ENCODE measurements at places on chromosomes 13 and 19.

DNA sequence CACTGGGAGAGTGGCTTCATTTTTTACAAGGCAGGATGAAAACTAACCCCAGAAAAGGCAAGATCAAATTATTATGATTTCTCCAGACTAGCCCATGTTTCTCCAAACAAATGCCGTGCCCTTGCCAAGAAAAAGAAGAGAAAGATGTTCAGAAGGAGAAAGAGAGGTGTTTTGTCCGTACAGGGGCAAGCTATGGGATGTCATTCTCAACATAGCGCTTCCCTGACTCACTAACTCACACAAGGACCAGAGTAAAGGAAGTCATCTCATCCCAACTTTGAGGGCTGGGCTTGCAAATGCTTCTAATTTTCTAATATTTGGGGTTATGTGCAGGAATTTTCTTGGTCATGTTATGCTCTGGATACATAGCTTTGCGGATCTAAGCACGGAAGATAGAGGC, 224.2 kb upstream of the MAB21L1 start:
- DNase-seq: no peak

DNA sequence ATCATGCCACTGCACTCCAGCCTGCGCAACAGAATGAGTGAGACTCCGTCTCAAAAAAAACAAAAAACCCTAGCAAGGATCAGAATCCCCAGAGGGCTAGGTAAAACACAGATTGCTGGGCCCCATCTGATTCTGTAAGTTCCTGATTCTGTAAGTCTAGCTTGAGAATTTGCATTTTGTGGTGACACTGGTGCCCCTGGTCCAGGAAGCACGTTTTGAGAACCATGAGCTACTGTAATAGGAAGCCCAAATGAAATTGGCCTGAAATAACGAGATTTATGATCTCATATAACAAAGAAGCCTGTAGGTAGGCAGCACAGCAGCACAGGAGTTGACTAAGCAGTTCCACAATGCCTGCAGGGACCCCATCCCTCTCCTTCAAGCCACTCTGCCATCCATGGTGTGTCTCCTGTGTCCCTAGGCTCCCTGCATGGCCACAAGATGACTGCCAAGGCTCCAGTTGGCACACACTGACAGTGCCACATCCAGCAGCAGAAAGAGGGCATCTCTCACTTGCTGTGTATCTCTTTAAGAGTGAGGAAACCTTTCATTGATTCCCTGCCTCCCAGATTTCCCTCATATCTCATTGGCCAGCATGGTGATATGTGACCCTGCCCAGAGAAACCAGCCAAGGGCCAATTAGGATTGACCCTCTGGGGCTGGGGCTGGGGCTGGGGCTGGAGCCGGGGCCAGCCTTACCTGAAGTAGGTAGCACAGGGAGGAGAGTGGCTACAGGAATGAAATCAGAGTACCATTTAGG, 21.7 kb downstream of the SIPA1L3 start:
- DNase-seq: no peak

DNA sequence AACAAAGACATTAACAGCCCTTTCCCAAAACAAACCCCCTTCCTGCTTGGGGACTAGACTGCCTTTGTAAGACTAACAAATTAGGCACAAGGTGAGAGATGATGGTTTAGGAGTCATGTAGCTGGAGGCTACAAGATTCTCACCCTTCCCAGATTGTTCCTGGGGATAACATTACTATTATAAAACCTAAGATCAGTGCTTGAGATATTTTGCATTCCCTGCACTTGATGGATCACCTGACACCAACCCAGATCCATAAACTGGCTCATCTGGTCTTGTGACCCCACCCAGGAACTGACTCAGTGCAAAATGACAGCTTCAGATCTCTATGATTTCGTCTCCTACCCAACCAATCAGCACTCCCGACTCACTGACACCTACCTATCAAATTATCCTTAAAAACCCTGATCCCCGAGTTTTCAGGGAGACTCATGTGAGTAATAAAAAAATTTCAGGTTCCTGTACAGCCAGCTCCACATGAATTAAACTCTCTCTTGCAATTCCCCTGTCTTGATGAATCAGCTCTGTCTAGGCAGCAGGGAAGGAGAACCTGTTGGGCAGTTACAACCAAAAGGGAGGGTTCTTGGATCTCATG, 2.4 kb upstream of the ZNF616 start:
- no peak for DNase-seq

DNA sequence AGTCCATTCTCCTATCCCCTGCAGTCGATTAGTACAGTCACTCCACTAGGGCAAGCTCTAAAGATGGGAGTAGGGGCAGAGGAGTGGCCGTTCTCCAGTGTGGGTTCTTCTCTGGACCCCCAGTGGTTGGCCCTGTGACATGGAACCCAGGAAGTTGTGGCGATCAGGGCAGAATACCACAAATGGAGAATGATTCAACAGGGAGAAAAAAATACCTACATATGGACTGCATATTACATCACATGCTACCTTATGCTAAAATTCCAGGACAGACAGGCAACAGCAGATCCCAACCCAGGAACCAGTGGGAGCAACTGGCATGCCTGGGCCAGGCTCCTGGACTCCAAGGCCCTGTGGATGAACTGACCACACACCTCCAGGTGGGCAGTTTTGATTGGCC, 20.4 kb downstream of the POU2F2 start:
- DNase-seq: no peak

DNA sequence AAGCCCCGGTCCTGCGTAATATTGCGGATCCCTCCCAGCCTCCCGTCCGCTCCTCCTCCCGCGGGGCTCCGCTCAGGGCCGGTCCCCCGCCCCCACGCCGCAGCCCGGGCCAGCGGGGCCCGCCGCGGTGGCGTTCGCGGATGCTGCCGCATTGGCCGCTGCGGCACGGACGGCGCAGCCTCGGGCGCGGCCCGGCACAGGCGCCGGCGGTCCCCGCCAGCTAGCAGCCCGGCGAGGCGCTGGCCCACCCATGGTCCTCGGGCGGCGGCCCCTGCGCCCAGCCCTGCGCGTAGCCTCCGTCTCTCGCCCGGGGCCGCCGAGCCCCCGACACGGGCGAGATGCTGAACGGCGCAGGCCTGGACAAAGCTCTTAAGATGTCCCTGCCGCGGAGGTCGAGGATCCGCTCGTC, at the start of gene ATP8A2:
ATP8A2 (plus strand) TSS at position 100 of the 409 bp plus-strand sequence; CDS start at position 339, 239 bp downstream.
- DNase-seq: no peak

DNA sequence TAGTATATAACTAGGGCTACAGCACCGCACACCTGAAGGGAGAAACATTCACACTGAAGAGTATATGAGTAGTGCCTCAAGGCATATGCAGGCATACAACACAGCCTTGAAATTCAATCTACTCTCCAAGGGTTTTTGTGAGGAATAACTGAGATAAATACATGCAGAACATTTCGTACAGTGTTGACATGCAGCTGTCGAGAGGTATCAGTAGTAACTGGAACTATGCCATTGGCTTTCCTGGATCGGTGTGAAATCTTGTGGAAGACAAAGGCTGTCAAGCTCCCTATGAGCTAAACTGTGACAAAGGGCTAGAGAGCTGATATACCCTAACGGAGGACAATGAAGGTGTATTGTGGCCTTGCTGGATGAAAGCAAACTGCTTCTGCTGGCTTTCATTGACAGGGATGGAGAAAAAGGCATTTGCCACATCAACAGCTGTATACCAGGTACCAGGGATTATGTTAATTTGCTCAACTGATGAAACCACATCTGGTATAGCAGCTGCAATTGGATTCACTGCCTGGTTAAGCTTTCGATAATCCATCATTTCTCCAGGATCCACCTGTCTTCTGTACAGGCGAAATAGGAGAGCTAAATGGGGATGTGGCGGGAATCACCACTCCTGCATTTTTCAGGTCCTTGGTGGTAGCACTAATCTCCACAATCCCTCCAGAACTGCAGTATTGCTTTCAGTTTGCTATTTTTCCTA, 16.3 kb downstream of the MTRF1 start:
- DNase-seq: no peak

DNA sequence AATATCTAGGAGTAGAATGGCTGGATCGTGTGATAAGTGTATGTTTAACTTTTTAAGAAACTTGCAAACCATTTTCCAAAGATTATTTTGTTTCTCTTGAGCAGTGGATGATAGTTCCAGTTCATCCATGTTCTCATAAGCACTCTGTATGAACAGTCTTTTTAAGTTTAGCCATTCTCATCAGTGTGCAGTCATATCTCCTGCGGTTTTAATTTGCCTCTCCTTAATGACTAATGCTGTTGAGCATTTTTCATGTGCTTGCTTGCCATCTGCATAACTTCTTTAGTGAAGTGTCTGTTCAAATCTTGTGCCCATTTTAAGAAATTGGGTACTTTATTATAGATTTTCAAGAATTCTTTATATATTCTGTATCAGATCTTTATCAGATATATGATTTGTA, 58.6 kb downstream of the WASF3 start:
- DNase-seq: no peak

GRCh38 chr13:113897161-113897560, 33.3 kb upstream of the GAS6 start:
- DNase-seq: no peak

DNA sequence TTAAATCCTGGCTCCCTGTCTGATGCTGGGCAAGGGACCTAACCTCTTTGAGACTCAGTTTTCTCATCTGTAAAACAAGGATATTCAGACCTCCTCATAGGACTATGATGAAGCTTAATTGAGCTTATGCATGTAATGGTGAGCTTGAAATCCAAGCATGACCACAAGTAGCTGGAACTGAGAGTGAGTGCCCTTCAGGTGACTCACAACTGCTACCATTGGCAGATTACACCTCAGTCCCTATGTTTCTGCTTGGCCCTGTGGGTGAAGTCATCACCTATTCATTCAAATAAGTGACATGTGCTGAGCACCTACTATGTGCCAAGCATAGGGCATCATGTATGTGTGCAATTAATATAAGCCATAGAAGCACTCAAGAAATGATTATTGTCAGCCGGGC, 25.7 kb downstream of the NOVA2 start:
- DNase-seq: no peak

- no peak for DNase-seq
Observed at GRCh38 chr19:16201011-16201391, 3.3 kb downstream of the AP1M1 start.

DNA sequence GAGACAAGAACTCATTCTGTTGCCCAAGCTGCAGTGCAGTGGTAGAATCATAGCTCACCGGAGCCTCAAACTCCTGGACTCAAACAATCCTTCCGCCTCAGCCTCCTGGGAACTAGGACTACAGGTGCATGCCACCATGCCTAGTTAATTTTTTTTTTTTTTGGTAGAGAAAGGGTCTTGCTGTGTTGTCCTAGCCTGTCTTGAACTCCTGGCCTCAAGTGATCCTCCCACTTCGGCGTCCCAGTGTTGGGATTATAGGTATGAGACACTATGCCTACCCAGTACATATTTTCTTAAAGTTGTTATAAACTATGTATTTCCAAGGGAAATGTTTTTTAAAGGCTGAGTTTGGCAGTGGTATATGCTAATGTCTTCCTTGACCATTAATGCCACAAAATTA, 412.6 kb downstream of the KLF12 start:
- DNase-seq: no peak

GRCh38 chr19:23420824-23421223, 25.6 kb upstream of the ZNF91 start:
- no peak for DNase-seq

DNA sequence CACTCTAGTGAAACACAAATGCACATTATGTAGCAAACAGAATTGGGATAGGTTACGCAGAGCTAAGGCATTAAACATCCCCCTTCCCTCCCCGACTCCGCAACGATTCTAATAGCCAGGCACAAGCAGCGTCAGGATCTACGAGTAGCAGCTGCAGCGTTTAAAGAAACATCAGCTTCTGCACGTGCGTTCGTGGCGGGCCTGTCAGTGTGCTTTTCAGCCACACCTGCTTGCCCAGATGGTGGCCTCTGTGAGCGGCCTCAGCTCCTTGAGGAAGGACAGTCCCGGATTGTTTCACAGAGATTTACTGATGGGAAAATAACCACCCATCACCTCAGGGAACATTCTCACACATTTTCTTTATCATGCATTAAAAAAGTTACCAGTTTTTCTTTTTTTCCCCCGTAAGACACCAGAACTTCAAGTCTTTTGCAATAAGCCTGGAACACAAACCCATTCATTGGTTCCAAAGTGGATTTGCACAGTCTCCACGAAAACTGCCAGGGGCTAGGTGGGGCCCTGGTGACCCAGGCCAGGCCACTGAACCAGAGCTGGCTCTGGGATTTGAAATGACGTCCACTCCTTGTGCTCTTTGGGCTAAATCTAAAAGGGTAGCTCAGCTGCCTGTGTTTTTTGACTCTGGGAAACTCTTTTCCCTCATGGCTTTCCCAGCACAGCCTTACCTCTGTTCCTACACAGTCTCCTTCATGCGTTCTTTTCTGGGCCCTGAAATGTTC, 325.5 kb downstream of the KCNRG start:
- no peak for DNase-seq

DNA sequence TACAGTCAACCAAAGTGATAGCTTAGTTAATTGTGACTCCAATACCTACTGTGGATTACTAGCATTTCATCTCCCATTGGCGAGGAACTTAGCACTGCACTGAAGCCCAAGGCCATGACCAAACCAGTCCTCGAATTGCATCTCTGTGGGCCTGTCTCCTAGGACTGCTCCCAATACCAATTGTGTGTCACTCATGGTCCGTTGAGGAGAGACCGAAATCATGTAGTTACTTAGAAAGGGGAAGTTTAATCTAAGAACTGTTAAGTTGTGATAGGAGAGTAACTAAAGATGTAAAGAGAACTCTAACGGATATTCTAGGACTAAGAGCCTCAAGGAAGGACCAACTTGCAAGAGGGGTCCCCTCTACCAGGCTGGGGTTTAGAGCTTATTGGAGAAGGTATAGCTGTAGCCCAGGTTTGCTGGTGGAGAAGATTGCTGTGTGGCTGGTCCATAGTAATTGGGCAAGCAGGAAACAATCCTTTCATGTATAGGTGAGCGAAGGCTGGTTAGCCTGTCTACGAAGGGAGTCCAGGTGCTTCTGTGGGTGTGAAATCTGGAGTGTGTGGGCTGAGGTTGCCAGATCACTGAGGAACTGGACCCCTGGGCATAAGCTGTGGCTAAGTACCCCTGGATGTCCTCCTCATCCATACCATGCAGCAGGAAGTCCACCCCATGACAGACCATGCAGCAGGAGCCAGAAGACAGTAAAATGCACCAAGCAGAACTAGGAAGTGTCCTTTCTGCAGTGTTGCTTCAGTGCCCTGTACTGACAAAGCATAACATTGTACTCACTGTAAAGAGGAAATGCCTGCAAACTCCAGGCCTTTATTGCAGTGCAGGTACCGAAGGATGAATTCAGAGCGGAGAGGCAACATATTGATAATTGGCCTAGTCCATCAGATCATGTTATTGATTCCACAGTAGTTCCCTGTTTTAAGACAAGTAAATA, 30.8 kb downstream of the DNAJC3 start:
- no peak for DNase-seq

DNA sequence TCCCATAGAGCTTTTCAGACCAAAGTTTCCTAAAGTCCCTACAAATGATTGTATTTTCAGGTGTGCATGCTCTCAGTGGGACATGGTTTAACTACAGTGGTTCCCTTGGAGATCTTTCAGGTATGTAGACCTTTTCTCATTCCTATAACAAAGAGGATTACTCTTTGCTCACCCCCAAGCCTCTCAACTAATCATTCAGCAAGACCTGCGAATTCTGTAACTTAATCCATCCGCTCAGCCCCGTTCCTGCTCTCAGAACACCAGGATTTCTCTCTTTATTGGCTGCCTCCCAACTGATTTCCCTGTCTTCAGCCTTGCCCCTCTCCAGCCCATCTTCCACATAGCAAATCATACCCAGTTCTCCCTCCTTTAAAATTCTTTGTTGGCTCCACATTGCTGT, 253.6 kb downstream of the MTUS2 start:
- DNase-seq: no peak
